ENCODE measurements at places on chromosomes 3 and 15. TPM values are rescaled to one million over a fixed set of nuclear protein-coding genes. Genes with fewer than 3 reads are reported as not detected.

Gene PPM1L
- polyA plus RNA-seq, result 1.8 TPM

Gene PLAAT1
- not detected for polyA plus RNA-seq

Gene STXBP5L
- not detected for polyA plus RNA-seq

Gene SERINC4
- 3.4 TPM for polyA plus RNA-seq

Gene KLHL40
- not detected for polyA plus RNA-seq

Gene PLIN1
- polyA plus RNA-seq, result not detected

Gene PRSS50
- polyA plus RNA-seq, result not detected

Gene FOXB1
- not detected for polyA plus RNA-seq
